OCI-LY7 (cell line): ENCODE measurements at places on chromosomes 11 and 22.
A peak's percentile ranks its signal among the peaks of the same experiment; 100 is the strongest.

DNA sequence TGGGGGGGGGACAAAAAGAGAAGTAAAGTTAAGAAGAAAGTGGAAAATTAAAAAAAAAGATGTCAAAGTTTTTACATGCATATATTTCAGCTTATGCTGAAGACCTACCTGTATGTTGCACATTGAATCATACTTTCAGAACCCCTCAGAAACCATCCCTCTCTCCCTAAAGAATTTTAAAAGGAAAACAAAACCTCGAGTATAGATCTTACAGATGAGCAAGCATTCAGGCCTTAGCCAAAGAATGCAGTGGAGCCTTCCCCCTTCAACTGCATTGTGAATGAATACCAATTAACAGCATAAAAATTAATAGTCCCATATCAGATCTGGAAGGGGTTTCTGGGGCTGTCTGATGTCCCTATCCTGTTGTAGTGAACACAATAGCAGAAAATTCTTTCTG is 16.3 kb downstream of the KDELR3 start:
- no peak for DNase-seq

DNA sequence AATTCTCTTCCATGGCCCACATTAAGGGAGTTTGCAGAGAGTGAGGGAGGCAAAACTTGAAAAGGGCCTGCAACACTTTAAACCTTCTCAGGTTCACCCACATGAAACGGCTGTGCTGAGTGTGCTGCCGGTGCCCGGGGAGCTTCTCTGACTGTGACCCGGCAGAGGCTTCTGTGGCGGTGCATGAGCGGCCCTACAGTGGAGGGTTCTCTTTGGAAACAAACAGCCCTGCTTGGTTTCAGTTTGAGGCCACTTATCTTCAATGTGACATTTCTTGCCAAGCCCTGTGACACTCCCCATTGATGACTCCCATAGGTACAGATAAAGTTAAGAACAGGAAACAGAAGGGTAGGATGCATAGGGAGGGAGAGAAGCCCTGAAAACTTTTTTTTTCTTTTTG is 31.8 kb downstream of the FAM118A start:
- DNase-seq = no peak

DNA sequence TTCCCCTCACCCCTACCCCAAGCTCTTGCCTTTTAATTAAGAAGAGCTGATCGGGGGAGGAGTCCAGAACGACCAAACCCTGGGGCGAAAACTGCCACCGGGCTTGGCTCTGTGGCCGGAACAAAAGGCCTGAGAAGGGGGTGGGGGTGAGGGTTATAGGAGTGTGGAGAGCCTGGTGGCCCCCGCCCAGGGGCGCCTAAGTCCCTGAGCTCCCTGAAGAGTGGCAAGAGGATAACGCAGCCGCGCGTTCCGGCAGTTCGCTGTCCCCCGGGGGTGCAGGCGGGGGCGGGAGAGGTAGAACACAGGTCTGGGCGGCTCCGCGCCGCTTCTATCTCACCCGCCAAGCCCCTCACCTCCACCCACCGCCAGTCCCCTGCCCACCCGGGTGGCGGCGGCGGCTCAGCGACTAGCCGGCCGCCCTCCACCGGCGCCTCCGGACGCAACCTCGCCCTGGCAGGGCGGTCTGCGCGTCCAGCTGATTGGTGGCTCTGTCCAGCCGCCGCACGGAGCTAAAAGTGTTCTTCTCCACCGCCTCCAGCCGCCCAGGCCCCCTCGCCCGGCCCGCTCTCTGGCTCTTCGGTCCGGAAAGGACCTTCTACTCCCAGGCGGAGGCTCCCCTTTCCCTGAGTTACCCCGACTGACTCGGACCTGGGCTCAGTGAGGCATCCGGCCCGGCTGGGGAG is 18.7 kb upstream of the BDNF start:
- no peak for DNase-seq

DNA sequence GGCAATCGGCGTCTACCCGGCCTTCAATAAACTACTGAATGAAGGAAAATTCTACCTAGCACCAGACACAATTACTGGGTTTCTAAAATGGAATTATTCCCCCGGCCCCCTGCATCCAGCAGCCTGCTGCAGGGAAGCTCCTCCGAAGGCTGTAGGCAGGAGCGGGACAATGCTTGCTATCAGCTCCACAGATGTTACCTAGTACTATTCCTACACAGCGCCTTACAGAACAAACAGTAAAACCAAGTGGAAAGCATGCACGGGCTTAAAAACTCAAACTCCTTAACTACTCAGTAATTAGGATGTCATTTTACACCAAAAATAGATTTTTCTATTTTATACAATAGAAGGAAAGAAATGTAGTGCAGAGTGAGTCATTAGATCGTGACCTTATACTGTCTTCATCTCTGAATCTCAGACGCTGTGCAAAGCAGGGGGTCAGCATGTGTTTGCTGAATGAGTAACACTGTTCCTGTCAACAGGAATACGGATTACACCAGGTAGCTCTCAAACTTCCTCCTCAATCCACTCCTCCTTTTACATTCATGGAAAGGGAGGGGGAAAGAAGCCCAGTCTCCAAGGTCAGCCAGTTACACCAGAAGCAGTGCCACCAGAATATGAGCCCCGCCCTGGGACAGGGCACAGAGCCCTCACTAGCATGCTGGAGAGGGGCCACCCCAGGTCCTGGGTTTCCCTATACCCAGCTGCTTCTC is 74.9 kb downstream of the PACSIN2 start:
- no peak for DNase-seq

- peak; percentile 91 for DNase-seq
These were observed 14.9 kb upstream of the SLC29A2 start for GRCh38 chr11:66386171-66387069.

GRCh38 chr11:122478986-122479385 is 176.5 kb upstream of the UBASH3B start:
- no peak for DNase-seq

DNA sequence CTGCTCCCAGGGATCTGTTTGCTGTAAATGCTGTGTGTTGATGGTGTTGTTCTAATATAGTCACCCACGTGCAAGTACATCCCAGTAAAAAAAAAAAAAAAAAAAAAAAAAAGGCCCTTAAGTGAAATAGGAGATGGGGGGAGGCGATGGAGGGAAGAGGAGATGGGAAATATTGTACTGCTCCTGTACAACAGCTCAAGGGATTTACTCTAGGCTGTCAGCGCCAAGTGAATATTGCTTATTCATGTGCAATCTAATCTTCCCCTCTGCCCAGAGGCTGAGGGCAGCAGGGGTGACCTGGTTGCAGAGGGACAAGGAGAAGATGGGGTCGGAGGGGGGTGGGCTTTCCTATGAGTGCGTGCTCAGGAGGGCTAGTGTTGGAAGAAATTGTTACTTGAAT is 206.2 kb upstream of the CADM1 start:
- no peak for DNase-seq

GRCh38 chr11:121596195-121597155 is 143.7 kb upstream of the SORL1-AS1 start:
- no peak for DNase-seq

DNA sequence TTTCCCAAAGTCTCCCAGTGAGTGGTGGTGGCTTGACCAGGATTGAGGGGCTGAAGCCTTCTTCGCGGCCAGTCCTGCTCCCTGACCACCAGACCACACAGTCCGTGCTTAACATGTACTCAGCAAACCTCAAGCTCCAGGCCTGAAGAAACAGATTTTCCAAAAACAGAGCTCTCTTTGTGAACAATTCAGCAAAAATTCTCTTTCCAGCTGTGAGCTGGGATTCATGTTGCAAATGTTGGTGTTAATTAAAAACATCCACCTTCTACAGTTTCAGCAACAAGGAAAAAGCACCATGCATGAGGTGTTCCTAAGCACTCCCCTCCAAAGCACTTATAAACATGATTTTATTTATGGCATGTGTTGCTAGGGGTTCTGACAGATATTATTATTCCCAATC is 129.5 kb downstream of the ETS1 start:
- DNase-seq = no peak

DNA sequence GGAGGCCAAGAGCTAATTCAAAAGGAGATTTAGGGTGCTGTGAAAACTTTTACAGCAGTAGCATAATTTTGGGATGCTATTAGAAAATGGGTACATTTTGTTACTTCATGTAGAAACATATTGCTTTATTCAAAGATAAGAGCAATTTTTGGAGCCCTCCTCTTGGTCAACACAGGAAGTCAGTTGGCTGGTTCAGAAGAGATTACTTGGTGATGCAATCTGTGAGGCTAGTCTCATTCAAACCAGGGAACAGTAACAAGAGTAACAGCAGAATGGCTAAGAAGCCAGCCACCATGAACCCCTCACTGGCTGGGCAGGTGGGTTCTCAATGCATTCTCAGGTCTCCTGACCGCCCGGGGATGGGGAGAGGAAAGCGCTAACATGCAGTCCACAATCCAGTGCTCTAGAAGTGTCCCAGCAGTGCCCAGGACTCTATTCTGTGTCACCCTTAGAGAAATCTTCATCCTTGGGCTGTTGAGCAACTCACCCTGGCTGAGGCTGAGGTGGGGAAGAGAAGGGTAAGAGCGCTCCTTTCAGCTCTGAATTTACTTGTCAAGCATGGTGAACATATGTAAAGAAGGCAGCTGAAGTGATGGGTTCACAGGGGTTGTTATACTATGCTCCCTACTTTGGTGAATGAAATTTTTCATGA is 262.2 kb upstream of the UBASH3B start:
- DNase-seq = no peak

DNA sequence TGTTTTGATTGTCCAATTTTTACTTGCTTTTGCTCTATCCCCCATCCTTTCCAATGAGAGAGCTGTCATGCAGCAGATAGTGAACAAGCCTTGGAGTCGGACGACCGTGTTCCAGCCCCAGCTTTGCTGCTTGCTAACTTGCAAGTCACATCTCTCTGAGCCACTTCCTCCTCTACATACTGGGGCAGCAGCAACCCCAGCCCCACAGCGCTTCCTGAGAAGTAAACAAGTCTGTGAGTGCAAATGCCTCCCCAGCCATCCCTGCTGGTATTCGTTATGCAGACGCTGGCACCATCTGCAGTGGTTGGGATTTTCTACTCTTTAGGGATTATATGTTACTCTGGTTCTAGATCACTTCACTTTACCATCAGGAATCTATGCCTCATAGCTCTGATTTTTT is 35.0 kb downstream of the TPBGL start:
- peak; percentile 87 for DNase-seq

DNA sequence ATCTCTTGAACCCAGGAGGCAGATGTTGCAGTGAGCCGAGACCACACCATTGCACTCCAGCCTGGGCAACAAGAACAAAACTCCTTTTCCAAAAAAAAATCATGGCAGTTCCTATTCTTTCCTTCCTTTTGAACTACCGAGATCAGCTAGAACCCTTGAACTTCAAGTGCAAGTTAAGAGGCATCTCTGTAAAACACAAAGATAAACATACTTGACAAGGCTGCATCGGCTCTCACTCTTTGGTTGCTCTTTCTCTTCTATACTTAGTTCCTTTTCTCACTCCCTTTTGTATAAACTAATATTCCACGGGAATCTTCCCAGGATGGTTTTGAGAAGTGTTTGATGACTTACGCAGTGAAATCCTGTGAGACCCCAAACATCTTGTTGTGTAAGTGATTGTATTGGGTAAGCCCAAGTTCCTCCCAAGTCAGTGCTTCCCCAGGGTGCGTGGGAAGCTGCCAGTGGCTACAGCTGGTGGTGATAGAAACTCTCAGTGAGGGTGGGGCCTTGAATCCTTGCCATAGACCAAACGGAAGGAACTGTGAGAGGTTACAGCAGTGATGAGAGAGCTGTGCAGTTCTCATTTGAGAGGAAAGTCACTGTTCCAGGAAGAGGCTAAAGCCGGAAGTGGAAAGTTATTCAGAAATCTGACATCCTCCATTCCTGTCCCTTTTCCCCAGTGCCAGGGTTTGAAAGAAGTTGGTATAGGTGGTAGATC is 24.1 kb upstream of the CDC42EP2 start:
- DNase-seq = no peak

- DNase-seq = no peak
These were observed 79.8 kb upstream of the CNTN5 start for GRCh38 chr11:98940913-98941312.

- DNase-seq = no peak
These were observed 1.9 kb upstream of the UVRAG start for GRCh38 chr11:75813124-75813523.

DNA sequence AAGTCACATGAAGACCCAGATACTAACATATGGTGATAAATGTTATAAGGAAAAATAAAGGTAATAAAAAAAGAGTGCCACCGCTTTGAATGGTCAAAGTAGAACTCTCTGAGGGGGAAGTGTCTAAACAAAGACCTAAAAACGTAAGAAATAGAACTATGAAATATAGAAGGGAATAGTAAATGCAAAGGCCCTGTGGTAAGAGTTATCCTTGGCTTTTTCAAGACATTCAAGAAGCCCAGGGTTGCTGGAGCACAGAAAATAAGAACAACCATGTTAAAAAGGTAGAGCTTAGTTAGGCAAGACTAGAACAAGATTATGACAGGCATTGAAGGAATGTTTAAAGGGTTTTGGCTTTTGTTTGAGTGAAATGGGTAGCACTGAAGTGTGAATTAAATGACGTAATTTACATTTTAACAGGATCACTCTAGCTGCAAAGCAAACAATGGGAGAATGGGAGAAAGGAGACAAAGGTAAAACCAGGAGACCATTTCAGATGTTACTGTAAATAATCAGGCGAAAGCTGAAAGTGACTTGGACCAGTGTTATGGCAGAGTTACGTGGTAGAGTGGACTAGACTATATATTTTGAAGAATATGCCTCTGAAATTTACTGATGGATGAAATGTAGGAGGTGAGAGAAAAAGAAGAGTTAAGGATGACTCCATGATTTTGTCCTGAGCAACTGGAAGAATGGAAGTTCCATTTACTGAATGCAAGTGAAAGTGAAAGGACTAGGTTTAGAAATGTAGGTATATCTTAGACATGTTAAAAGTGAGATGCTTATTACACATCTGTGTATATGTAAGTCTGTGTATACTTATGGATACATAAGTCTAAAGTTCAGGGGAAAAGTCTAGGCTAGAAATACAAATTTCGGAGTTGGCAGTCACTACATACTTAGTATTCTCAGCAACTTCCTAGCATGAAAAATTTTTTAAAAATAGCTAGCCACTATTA is 28.5 kb downstream of the BTBD10 start:
- DNase-seq = no peak

DNA sequence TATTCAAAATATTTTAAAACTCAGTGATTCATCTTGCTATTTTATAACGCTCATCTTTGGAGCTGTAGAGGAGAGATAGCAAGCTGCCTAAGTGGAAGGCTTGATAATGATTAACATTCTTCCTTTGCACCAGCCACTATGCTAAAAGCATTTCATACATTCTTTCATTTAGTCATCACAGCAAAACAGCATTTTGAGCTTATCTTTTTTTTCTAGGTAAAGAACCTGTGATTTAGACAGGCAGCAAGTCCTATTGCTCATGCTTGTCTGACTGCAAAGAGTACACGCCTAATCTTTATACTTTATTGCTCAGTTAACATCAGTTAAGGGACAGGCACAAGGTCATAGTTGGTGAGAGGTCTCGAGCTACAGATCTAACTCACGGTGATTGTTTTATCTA is 713.1 kb upstream of the ARHGAP42 start:
- no peak for DNase-seq

- DNase-seq = peak; percentile 10
These were observed 718.8 kb downstream of the CNTN5 start for GRCh38 chr11:99739464-99740089.

GRCh38 chr11:120612513-120613263 is 101.1 kb downstream of the GRIK4 start:
- DNase-seq = peak; percentile 16

- DNase-seq = no peak
These were observed 3.0 kb downstream of the SAC3D1 start for GRCh38 chr11:65043881-65044501.
